GM20000 (cell line): ENCODE measurements at places on chromosomes 13 and 19.

- no peak for DNase-seq
Measured at GRCh38 chr13:27201661-27202060, 30.1 kb upstream of the USP12 start.

GRCh38 chr19:45947926-45948325, 25.7 kb downstream of the NOVA2 start:
- DNase-seq, result no peak

GRCh38 chr13:33123066-33123859, 107.0 kb downstream of the KL start:
- no peak for DNase-seq

DNA sequence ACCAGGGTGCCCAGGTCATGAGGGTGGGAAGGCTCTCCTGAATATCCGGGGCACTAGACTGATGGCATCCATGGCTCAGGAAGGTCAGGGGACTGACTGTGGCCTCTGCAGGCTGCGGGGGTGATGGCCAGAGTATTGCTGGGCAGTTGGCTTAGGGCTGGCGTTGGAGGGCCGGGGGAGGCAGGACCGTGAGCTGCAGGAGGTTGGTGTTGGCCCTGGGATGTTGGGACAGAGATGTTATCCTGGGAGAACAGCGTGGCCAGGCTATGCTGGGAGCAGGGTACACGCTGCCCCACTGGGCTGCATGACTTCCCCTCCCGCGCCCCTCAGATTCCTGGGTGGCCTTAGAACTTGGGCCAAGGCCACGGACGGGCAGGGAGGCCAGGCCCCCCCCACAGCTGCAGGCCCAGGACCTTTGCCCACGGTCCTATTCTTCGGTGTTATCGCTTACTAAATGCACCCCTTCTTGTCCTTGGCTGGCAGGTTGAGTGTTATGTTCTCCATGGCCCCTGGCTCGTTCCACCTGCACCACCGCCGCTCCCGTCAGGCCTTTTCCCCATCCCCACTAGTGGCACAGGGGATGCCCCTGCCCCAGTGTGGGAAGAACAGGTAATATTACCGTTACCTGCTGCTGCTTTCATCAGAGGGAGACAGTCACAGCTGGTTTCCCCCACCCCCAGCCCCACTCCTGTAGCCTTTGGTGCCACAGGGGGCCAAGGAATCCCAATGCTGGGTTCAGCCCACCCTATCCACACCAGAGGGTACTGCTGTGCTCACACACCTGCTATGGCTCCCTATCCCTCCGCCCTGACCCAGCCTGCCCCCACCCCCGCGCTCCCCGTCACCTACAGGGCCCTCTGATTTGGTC, 3.2 kb upstream of the ISYNA1 start:
- no peak for DNase-seq

GRCh38 chr13:51122868-51123566, 11.9 kb upstream of the C13orf42 start:
- DNase-seq, result no peak

GRCh38 chr19:45852983-45853382, 10.0 kb downstream of the SYMPK start:
- no peak for DNase-seq

GRCh38 chr19:48443256-48443655, 2.5 kb upstream of the GRWD1 start:
- peak; percentile 55 for DNase-seq

GRCh38 chr13:88651531-88651930, 980.4 kb downstream of the SLITRK5 start:
- no peak for DNase-seq

DNA sequence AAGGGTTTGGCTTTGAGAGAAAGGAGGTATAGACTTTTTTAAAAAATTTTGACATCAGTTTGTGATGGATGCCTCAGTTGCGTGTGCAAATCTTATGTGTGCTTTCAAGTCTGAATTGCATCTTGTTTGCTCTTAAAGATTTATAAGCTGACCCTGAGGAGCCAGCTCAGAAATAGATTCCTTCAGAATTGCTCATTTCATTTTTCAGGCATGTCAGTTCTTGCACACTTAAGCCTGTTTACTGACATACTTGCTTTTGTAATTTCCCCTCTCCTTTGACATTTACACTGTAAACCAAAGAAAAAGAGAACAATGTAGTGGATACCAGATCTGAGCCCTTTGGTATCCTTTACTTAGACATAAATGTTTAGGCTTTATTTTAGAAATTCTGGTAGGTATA, 87.6 kb downstream of the RNF17 start:
- DNase-seq, result no peak

DNA sequence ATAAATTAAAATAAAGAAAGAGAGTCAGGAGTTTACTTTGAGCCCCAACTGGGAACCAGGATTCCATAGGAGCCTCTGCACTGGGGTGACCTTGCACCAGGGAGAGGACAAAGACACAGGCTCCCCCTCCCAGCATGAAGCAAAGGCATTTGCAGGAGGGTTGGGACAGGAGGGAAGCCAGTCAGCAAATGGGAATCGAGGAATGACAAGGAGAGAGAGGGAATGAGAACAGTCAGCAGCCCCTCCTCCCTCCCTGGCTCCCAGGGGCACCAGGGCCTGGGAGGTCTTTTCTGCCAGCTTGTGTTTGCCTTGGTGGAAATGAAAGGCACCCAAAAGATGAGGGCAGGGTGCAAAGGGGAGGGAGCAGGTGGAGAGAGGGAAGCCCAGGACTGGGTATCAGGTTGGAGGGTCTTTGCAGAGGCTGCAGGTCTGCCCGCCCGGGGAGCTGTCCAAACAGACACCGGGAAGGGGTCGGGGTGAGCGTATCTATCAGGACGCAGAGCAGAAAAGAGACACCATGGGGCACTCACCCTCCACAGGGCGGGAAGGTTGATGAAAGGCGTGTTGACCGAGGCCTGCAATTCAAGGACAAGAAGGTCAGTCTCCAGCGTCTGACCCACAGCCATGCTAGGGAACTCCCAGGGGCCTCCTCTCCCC, 3.8 kb downstream of the SBSN start:
- no peak for DNase-seq

DNA sequence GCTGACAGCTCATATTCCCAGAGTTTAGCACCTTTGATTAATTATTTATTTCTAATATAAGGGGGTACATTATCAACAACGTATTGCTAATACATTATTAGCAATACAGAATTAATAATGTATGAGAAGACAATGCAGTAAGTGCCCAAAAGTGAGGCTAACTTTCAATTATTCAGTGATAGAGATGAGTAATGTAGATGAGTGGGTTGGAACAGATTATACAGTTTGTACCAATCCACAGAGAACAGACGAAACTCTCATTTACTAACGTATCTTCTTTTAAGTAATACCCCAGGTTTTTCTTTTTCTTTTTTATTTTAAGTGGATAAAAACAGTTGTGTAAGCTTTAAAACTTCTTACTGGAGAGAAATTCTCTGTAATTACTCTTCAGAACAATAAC, 36.7 kb upstream of the RBM26 start:
- no peak for DNase-seq

- DNase-seq, result no peak
Measured at GRCh38 chr13:36054041-36054440, 77.1 kb downstream of the DCLK1 start.

- no peak for DNase-seq
Measured at GRCh38 chr19:15357906-15358305, 21.7 kb downstream of the AKAP8 start.

GRCh38 chr19:8821748-8822241, 10.3 kb downstream of the ZNF558 start:
- no peak for DNase-seq

- peak; percentile 44 for DNase-seq
Measured at GRCh38 chr19:39021063-39021462, 11.3 kb downstream of the FBXO27 start.

GRCh38 chr19:40954573-40954972, 36.5 kb upstream of the CYP2B6 start:
- no peak for DNase-seq

DNA sequence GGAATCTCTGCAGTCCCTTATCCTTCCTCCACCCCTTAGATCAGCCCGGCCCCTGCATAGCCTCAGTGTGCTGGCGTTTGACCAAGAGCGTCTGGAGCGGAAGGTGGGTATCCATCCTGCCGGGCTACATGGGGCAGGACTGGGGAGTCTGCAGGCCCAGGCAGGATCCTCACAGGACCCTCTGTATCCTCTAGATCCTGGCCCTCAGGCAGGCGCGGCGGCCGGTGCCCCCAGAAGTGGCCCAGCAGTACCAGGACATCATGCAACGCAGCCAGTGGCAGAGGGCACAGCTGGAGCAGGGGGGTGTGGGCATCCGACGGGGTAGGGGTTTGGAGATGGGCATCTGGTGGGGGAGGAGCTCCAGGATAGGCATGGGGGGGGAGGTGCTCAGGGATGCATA, 8.9 kb downstream of the PODNL1 start:
- DNase-seq, result no peak

GRCh38 chr19:29690842-29691241, 24.2 kb downstream of the C19orf12 start:
- DNase-seq, result peak; percentile 65

DNA sequence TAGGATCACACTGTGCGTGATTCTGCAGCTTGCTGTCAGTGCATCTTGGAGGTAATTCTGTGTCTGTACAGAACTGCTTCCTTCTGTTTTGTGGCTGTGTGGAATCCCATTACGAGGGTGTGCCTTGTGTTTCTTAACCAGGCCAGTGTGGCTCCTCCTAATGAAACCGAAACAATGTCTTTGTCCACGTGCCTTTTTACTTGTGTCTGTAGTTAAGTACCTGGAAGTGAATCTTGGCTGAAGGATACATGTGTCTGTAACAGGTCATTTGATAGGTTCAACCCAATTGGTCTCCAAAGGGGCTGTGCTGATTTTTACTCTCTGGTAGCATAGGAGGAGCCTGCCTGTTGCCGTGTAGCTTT, 13.1 kb downstream of the NOP53 start:
- no peak for DNase-seq

GRCh38 chr19:34145741-34146202, 26.5 kb upstream of the LSM14A start:
- peak; percentile 60 for DNase-seq

GRCh38 chr19:6806488-6806887, 34.0 kb downstream of the VAV1 start:
- no peak for DNase-seq

DNA sequence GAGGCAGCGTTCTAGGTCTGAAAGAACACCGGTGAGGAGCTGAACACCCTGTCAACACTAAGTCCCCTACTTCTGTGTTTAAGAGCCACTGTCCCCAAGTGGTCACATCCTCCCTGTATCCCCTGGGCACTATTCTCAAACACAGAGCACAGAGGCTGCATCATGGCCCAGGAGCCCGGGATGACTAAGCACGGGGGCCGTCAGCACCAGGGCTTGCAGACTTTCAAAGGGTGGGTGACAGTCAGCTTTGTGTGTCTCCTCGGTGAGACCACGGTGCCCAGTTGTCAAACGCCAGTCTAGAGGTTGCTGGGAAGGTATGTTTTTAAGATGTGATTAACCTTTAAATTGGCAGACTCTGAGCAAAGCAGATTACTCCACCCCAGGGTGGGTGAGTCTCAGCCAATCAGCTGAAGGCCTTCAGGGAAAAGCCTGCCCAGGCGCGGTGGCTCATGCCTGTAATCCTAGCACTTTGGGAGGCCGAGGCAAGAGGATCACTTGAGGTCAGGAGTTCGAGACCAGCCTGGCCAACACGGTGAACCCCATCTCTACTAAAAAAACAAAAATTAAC, 8.0 kb downstream of the MAP2K2 start:
- peak; percentile 46 for DNase-seq

DNA sequence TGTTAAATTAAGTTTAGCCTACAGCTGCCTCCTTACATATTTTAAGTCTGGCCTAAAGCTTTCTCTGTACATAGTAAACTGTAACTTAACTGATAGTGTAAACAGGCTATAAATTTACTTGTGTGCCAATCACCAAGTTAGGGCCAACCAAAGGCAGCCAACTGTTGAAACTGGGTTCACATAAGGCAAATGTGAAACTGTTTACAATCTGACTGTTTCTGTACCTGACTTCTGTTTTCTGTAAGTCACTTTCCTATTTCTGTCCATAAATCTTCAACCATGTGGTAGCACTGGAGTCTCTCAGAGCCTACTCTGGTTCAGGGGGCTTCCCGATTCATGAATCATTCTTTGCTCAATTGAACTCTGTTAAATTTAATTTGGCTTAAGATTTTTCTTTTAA, 103.1 kb downstream of the RAP2A start:
- no peak for DNase-seq

DNA sequence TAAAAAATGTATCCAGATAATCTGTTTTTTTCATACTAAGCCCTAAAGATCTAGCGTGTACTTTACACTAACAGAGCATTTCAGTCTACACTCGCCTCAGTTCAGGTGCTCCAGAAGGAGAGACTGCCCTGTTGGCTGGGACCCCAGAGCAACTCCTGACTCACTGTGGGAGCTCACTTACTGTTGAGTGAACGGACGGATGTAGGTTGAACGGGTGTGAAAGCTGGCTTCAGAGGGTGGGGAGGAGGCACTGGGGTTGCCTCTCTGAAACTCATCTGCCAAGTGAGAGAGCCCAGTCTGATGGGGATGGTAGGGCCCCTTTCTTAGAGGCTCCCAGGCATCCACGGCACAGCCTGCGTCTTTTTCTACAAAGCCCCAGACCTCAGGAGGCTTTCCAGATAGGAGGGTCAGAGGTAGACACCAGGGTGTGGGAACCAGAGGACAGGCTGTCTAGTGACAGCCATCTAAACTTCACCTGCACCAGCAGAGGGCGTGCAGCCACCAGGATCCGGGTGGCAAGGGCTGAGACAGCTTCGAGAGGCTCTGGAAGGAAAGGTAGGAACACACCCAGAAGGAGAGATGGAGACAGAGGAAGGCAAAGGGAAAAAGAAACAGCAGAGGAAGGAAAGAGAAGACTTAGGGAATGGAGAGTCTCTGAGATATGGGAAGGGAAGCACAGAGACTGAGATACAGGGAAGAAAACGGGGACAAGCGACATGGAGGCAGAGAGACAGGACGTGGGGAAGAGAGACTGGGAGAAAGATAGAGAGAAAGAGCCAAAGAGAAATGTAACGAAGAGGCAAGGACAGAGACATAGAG, 3.7 kb downstream of the KASH5 start:
- DNase-seq, result peak; percentile 89

- peak; percentile 41 for DNase-seq
Measured at GRCh38 chr19:6278740-6279619, 795 bp downstream of the MLLT1 start.

DNA sequence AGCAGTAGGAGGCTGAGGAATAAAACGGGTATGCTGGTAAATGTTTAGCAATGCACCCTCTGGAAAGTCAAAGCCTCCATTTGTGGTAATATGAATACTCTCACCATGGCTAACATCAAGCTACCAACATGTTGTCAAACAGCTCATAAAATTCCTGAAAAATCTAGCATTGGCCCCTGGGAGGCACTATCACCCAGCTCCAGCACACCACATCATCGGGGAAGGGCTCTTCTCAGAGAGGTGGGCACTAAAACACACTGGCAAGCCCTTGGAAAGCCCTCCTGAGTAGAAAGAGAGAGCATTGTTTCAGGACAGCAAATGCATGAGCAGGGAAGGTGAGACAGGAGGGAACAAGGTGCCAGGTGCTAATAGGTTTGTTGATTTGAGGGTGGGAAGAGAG, 53.9 kb upstream of the FLT1 start:
- no peak for DNase-seq

GRCh38 chr19:5200844-5201243, 139.8 kb downstream of the PTPRS start:
- no peak for DNase-seq

- DNase-seq, result no peak
Measured at GRCh38 chr19:34661357-34661756, 15.6 kb downstream of the SCGB2B2 start.

- DNase-seq, result no peak
Measured at GRCh38 chr19:4362101-4362828, 18.9 kb downstream of the MPND start.
